ENCODE measurements at places on chromosomes 3 and 15.
A peak's percentile ranks its signal among the peaks of the same experiment; 100 is the strongest.

DNA sequence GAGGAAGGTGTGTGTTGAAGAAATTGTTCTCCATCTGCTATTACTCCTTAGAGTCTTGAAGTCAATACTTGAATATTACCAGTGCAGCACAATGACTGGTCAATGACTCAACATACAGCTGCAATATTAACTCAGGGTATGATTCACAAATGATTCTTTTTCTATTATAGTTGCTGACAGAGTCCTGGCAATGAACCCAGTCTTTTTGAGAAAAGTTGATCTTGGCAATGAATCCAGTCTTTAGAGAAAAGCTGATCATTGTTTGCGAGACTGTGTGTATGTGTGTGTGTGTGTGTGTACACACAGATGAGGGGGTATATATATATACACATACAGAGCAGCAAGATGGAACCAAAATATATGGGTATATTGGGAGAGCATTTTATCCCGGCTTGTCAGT is 315.1 kb downstream of the ZNF385D start:
- peak; percentile 69 for DNase-seq

GRCh38 chr15:43552256-43552655 is 34.8 kb downstream of the MAP1A start:
- no peak for DNase-seq

GRCh38 chr15:96720251-96720650 is 389.8 kb downstream of the NR2F2 start:
- DNase-seq, result no peak

GRCh38 chr3:8458238-8458661 is 43.4 kb upstream of the LMCD1 start:
- DNase-seq, result no peak

DNA sequence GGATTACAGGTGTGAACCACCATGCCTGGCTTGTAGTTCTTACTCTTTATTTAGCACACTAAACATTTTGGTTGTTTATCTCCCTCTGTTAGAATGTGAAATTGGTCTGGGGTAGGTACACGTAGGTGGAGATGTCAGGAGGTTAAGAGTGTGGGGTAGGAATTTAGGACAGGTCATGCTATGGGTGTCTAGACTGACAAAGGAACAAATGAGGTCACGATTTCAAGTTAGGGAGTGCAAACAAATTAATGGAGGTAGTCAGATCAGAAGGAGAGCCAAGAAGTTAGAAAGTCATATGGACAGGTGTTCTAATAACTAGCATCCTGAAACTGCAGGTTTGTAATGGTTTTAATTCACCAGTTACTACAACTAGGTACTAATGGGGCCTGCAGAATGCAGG is 19.8 kb downstream of the CDV3 start:
- no peak for DNase-seq

GRCh38 chr3:78940626-78941025 is 827.2 kb downstream of the ROBO1 start:
- no peak for DNase-seq

- DNase-seq, result no peak
Observed at GRCh38 chr15:80561500-80561899, 133.6 kb upstream of the ABHD17C start.

DNA sequence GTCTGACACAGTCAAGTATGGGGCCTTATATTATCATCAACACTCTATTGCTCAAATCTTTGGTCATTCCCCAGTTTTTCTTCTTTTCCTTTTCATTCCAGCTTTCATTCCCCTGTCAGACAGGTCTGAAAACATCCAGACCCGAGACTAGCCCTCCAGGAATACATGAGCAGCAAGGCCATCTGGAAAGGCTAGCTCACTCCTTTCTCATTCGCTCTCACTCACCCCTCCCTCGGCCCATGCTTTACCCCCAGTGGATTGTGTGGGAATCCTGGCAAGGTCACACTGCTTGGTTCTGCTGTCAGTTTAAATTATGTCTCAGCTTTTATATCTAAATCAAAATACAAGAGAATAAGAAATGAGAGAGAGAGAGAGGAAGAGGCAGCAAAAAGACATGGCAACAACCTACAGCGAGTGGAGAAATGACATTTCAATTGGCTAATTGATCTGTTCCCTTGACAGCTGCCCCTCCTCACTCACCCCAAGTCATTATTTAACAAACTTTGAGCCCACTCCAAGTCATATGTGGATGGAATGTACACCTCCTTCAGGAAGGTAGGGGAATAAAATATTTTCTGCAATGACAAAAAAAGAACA is 962.2 kb downstream of the TUSC7 start:
- DNase-seq, result no peak

- DNase-seq, result no peak
Observed at GRCh38 chr3:20516311-20516710, 330.3 kb upstream of the SGO1 start.

GRCh38 chr3:106049821-106050220 is 181.0 kb upstream of the CBLB start:
- no peak for DNase-seq
